DMS53 (cell line): ENCODE measurements at places on chromosomes 1 and 21.

DNA sequence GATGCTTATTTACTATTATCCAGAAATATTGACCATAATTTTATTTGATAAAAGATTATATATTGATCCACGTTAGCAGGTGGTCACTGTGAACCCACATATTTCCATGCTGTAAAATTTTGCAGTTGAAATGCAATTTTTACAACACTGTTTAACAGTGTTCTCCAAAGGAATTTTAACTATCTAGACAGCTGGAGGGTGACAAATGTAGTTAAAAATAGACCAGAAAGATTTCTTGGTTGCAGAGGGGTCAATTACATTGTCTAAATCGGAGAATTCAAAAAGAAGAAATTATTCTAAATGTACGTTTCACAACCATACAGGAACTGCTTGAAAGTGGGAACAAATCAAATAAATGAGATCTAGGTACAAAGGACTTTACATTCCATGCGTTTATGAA lies 625.2 kb upstream of the NCAM2 start:
- DNase-seq: no peak

DNA sequence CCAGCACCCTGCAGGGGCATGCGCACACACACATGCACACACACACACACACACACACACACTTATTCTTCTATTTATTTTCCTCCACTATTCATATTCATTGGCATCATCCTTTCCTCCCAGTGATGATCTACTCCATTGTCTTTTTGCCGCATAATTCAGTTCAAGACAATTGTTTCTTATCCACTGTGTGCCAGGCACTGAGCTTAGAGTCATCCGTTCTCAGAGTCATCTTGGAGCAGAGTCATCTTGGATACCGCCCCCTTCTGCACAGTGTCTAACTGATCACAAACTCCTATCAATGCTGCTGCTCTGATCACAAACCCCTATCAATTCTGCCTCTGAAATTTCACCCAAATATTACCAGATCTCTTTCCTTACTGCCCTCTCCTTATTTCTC lies 102.8 kb upstream of the PROX1 start:
- DNase-seq: no peak

DNA sequence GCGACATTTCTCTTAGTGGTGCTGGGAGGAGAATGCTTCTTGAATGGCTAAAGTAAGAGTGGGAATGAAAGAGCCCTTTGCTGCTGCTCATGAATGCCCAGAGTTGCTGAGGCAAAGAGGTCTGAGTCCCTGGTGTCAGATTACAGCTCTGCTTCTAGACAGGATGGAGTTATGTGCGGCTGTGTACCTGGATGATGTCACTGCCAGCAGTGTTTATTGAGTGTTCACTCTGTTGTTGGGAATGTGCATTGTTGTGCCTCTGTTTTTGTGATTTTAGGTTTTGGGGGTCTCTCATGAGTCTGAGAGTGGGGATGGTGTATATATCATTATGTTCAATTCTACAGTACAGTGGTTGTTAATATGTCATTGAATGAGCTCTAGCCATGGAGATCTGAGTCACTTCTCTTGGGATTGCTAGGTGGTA lies 2.7 kb downstream of the CDC14A start:
- DNase-seq: peak; percentile 98

GRCh38 chr1:43548285-43549271 lies 17.9 kb downstream of the PTPRF start:
- DNase-seq: no peak

DNA sequence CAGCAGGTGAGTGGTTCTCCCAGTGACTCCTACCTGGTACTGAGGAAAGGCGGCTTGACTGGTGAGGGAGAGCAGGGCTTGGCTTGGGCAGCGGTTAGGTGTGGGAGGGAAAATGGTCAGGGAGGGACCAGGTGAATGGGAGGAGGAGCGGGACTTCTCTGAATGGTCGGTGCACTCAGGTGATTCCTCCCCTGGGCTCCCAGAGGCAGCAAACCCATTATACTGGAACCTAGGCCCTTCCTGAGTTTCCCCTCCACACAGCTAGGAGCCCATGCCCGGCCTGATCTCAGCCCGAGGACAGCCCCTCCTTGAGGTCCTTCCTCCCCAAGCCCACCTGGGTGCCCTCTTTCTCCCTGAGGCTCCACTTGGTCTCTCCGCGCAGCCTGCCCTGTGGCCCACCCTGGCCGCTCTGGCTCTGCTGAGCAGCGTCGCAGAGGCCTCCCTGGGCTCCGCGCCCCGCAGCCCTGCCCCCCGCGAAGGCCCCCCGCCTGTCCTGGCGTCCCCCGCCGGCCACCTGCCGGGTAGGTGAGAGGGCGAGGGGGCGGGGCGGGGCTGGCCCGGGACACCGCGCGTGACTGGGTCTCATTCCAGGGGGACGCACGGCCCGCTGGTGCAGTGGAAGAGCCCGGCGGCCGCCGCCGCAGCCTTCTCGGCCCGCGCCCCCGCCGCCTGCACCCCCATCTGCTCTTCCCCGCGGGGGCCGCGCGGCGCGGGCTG lies 2.3 kb downstream of the ARTN start:
- DNase-seq: peak; percentile 95

DNA sequence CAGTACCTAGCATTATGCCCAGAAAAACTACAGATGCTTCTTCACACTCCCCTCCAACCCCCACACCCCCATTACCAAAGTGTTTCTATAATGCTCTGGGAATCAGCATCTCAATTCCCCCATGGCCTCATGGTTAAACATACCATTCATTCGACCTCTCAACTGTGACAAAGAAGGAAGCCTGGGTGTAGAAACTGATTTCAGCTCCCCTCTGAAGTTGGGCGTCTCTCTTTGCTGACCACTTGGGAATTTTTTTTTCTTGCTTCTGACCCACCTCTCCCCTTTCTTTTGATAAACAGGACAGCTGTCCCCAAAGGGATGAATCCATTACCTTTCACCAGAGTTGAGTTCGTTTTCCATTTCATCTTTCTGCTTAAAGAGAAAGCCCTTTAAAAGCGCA lies 116.4 kb upstream of the HOOK1 start:
- DNase-seq: no peak

- DNase-seq: peak; percentile 18
Measured at GRCh38 chr1:37875833-37876232, 16.4 kb upstream of the MTF1 start.

- no peak for DNase-seq
Measured at GRCh38 chr1:77287535-77287934, 5.7 kb downstream of the AK5 start.

GRCh38 chr1:7727809-7728471 lies 43.2 kb upstream of the VAMP3 start:
- DNase-seq: no peak

- DNase-seq: no peak
Measured at GRCh38 chr1:59329412-59330053, 32.6 kb downstream of the FGGY start.

DNA sequence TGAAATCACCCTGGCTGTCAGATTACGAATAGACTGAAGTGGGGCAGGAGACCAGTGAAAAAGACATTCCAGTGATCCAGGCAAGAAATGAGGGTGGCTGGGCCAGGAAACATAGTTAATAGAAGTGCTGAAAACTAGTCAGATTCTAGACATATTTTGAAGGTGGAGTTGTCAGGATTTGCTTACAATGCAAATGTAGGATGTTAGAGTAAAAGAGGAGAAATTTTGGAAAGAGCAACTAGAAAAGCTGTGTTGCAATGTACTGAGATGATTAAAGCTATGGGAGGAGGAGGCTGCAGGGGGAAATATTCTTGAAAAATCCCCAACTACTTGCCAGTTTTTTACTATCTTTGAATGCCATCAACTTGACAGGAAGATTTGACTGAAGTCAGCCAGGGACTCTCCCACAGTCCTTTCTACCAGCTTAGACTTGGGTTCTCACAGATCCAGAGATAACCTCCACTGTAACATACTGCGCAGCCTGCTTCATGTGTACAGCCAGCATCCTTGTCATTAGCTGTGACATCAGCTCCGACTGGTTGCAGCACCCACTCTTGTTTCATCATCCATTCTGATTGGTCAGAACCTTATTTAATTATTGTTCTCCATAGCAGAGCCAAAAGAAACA lies 109.7 kb downstream of the TSEN15 start:
- no peak for DNase-seq

DNA sequence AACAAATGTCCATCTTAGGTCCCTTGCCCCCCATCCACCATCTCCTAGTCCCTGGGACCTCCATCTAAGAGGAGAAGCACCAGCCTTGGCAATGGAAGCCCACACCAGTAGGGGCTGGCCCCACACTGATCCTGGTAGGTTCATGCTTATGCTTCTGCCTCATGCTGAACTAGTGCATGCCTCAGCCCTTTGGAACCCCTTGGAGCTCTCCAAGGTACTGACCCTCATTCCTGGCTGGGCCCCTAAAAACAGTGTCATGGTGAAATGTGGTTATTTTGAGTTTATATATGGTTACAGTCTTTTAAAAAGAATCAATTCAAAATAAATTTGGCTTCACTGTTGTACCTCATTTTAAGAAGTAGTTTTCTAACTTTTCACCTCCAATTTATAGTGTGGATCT lies 108.3 kb downstream of the HIVEP3 start:
- DNase-seq: no peak

DNA sequence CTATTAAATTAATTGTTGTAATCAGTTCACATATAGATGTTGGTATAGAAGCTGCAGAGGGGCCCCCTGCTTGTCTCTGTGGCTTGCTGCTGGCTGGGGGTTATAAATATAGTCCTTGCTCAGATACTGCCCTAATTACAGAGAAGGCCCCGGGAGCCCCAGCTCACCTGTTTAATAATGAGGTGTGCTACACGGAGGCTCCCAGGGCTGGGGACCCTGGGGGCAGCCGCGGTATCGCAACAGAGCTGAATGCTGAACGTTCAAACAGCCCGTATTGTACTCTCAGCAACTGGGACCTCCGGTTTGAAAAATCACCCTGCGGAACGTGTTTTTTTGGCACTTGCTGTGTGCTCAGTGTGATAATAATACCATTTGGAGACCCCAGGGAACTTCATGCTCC lies 309.3 kb downstream of the CAMTA1 start:
- DNase-seq: no peak

DNA sequence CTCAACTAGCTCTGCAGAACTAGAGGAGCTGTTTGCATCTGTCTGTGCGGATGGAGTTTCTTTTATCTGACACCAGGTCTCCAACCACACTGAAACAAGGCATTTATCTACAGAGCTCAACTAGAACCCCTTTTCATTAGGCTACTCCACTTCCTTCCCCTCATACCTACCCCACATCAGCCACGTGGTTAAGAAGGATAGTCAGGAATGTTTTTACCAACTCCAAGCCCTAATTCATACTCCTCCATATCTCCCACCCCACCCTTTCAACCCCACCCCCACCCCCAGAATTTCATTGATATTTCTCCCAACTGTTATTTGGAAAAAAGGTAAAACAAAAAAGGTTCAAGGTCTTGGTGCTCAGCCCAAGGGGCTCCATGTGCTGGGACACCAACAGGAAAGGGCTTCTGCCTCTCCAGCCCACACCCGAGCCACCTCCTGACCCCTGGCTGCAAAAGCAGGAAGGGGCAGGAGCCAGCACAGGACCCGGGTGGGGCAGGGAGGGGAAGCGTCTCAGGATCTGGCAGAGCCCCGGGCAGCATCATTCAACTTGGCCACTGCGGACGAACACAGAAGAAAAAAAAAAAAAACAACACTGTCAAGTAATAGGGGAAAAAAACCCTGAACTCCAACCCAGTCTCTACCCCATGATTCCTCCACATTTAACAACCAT lies 7.0 kb downstream of the ENSA start:
- no peak for DNase-seq

DNA sequence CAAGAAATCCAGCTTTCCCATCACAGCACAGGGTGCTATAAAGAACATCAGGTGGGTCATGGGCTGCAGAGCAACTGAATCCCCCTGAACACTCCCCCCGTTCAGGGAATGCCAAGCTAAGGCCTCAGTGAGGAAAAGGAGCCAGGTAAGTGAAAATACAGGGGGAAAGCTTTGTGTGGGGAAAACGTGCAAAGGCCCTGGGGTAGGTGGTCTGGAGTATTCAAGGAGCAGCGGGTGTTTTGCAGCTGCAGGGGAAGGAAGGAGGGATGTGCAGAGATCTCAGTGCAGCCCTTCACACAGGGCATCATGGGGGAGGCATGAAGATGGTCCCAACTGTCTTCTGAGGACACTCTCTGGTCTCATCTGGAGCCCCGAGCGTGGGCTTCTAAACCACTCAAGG lies 119.2 kb downstream of the ETS2 start:
- no peak for DNase-seq

GRCh38 chr1:17890815-17891191 lies 135.7 kb downstream of the ACTL8 start:
- no peak for DNase-seq

DNA sequence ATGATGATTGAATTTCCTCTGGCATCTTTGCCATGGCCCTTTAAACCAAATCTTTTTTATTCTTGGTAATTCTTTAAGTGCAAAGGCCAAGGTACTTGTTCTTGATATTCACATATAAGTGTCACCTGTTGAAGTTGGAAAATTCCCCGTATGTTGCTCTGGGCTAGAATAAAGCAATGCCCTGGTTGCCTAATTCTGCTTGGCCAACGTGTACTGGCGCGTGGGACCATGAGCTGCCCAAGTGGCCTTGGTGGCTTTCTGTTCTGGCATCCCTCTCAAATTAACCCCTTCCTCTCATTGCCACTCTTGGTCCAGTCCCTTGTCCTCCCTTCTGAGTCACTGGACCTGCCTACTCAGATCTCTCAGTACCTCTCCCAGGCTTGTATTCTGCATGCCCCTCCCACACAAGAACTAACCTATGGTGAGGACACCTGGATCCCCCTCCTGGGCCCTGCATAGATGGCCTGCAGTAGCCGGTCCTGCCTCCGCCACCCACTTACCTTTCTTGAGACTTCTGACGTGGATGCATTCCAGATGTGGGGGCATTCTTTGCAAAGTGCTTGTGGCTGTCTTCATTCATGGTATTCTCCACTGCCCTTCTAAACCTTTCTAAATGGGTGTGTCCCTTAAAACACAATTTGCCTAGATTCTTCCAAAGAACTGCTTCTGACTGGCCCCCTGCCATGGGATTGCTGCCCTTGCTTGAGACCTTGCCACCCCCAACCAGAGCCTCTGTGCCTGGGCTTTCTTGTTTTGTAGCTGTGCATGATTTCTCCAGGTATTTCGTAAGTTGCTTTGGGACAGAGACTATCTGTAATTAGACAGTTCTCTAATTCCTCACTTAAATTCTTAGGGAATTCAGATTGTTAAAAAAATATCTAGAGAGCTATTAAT lies 152.4 kb downstream of the GALNT2 start:
- DNase-seq: no peak
